ENCODE measurements at places on chromosomes 3 and 15. TPM values are rescaled to one million over a fixed set of nuclear protein-coding genes. Genes with fewer than 3 reads are reported as not detected.

GRCh38 chr15:56082263-56082761 lies 88.9 kb upstream of the NEDD4 start:
- no peak overlapping the region for H3K4me3 ChIP-seq
- no peaks in the 10 kb centered on the region for H3K36me3 ChIP-seq
- H3K4me1 ChIP-seq = peaks cover 13% of the 10 kb centered on the region

GRCh38 chr3:126155280-126155640 lies 25.1 kb downstream of the ALDH1L1 start:
- no peaks in the 10 kb centered on the region for H3K27me3 ChIP-seq
- no peak overlapping the region for H3K4me3 ChIP-seq
- no peaks in the 10 kb centered on the region for H3K4me1 ChIP-seq
- no peak for DNase-seq
- no peak overlapping the region for H3K27ac ChIP-seq
- H3K36me3 ChIP-seq = no peaks in the 10 kb centered on the region

- no peaks in the 10 kb centered on the region for H3K27me3 ChIP-seq
- no peak overlapping the region for H3K4me3 ChIP-seq
- H3K4me1 ChIP-seq = peaks cover 29% of the 10 kb centered on the region
- DNase-seq = no peak
- H3K36me3 ChIP-seq = peaks cover 6% of the 10 kb centered on the region
Observed at GRCh38 chr3:50323614-50324199, 1.2 kb upstream of the HYAL2 start.

GRCh38 chr3:111260878-111261277 lies 189.3 kb downstream of the NECTIN3 start:
- no peaks in the 10 kb centered on the region for H3K4me1 ChIP-seq
- no peak for DNase-seq
- no peak overlapping the region for H3K4me3 ChIP-seq
- no peaks in the 10 kb centered on the region for H3K36me3 ChIP-seq

DNA sequence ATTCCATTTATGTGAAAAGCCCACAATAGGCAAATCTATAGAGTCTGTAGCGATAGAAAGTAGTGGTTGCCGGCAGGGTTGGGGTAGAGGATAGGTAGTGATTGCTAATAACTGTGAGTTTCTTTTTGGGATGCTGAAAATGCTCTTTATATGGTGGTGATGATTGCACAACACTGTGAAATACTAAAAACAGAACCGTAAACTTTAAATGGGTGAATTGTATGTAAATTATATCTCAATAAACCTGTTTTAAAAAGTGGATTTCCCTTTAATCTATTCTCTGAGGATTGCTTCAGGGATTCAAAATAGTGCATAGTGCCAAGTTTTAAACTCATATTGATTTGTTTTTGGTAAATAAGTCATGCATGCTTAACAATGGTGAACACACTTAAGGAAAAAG lies 140.2 kb downstream of the LPP start:
- peaks cover 54% of the 10 kb centered on the region for H3K4me1 ChIP-seq
- no peak for DNase-seq
- H3K27ac ChIP-seq = peak overlapping the region; percentile 85

ACP3 gene
- total RNA-seq = 0.15 TPM

AHSG gene
- not detected for total RNA-seq

FAM81A gene
- total RNA-seq = 2.5 TPM

TMCO5A gene
- not detected for total RNA-seq

THSD4 gene
- total RNA-seq = 29.0 TPM

Measured in PC-3 (cell line).